ENCODE measurements at places on chromosomes 3 and 15.

DNA sequence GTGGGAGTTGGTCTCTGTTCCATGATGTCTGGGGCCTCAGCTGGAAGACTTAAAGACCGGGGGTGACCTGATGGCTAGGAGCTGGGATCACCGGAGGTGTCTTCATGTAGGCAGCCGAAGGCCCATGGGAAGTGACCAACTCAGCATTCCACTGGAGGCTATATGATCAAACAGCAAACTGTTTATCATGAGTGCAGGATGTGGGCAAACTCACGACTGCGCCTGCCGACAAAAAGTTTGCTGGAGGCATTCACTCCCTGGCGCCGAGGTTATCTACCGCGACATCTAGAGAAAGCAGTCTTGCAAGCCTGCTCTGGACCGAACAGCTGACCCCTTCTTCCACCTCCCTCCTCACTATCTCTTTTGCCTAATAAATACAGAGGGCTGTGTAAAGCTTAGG is 62.7 kb upstream of the NR2C2 start:
- DNase-seq = no peak

GRCh38 chr15:75872403-75872990 is 29.2 kb downstream of the UBE2Q2 start:
- no peak for DNase-seq

DNA sequence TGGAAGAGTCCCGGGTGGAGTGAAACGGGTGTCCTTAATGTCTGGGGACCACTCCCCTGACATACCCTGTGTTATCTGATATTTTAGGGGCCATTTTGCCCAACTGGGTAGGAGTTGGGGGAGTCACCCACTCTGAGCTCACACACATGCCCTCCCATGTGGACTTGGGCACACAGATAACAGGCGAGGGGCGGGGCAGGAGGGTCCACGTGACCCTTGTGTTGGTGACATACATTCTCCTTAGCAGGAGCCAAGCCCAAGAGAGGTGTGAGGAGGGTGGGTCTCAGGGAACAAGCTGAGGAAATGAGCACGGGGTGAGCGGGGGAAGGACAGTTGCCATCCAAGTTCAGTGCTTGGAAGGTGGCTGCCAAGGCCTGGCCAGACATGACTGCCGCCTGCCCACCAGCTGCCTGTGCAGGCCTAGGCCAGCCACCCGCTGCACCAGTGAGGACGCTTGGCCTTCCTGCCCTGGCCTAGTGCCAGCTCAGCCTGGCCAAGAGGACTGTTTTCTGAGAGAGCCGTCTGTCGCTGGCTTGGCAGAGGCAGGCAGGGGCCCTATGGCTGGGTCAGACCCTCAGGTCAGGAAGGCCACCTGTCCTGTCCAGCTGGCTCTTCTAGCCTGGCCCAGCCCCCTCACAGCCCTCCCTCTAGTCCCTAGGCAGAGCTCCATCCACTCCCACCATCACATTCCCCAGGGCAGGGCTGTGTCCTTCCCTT is 31.3 kb upstream of the TMEM115 start:
- no peak for DNase-seq

DNA sequence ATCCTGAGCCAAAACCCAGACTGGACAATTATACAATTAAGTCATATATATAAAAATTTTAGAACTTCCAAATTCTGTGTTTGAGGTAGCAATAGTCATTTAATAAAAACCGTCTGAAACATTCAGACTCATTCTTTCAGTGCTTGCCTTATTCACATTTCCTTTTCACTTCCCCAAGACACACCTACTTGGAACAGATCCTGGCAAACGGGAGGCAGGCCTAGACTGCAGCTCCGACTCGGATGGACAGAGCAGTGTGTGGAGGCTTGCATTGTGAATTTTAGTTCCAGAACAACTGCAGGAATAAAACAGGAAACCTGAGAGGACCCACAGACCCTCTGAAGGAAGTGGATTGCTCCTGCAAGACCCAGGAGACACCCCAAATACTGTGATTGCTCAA is 341.4 kb downstream of the CNTN3 start:
- DNase-seq = no peak

GRCh38 chr3:197303452-197303851 is 5.0 kb upstream of the DLG1 start:
- DNase-seq = no peak

DNA sequence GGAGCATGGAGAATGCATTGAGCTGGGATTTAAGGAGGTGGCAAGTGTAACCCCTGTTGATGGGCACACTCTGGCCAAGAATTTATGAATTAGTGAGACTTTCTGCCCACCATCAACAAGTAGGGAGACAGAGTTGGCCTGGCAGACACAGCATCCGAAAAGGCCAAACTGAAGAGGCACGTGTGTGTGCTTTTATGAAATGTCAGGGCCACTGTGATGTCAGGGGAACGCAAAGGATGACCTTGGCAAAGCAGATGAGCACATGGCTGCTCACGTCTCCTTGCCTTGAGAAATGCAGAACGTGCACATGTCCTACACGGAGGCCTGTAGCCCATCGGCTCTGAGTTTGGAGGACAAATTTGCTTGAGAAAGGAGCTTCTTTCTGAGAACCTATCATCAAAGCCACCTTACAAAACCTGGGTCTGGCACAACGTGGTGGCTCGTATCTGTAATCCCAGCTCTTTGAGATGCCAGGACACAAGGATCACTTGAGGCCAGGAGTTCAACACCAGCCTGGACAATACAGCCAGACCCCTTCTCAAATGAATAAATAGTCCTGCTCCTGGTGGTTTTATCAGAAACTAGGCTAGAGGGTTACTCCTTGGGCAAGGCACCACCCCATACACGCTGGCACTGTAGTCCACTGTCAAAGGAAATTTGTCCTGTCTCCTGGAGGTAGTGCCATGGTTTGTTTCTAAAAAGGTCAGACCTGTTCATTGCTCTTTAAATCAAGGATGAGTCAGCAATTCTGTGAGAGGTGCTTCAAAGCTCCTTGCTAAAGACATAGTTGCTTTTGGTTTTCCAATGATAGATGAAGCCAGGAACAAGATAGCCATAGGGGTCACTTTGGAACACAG is 941 bp upstream of the SH3BP5 start:
- no peak for DNase-seq

GRCh38 chr3:16476636-16477035 is 36.9 kb downstream of the RFTN1 start:
- DNase-seq = no peak

DNA sequence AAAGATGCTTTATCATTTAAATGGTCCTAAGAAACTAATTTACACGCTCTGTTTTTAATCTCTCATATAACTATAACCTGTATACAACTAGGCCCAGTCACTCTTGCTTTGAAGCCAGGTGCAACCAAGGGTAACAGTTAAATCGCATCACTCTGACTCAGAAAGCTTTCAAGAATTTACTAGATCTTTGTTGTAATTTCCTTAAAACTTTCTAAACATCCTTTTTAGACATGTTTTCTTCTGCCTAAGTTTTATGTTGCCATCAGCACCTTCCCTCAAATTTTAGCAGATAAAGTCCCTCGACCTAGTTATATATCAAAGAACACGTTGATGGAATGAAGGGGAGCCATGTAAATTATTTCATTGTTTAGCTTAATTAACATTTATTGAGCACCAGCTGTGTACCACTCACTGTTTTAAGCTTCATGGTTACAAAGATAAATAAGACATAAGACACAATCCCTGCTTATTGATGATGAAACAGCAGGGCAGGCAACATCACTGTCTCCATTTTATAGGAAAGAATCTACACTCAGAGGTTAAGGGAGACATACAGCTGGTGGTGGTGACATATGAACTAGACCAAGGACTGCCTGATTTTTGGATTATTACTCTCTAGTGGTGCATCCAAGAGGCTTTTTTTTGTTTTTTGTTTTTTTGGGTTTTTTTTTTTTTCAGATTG is 101.0 kb downstream of the CD200R1L start:
- no peak for DNase-seq

DNA sequence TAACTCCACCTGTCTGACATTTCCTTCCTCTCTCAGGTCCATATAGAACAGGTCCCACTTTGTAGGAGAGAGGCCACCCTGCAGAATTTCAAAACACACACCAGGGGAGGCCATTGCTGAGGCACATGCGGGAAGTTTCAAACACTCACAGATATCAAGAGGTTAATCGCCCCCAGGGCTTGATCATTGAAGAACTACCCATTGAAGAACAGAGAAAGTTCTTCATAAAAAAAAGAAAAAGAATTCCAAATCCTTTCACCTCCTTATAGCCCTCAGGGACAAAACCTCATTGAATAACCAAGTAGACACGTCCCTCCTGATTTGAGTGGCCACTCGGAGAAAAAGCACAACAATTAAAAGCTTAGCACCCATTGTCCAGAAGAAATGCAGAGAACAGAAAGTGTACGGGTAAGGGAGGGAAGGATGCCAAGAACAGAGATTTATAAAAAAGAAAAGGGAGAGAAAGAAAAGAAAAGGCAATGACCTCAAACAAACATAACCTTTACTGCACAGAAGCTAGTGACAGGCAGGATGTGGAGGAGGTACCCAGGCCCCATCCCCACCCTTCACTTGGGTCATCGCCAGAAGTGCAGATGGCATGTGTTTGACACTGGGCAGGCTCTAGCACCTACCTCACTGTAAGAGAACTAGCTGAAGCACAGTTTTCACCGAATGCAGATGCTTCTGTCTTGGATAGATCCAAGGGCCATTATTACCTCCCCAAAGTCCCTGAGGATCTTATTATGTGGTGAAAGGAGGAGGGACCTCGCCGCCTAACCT is 112.3 kb upstream of the HES1 start:
- DNase-seq = no peak

DNA sequence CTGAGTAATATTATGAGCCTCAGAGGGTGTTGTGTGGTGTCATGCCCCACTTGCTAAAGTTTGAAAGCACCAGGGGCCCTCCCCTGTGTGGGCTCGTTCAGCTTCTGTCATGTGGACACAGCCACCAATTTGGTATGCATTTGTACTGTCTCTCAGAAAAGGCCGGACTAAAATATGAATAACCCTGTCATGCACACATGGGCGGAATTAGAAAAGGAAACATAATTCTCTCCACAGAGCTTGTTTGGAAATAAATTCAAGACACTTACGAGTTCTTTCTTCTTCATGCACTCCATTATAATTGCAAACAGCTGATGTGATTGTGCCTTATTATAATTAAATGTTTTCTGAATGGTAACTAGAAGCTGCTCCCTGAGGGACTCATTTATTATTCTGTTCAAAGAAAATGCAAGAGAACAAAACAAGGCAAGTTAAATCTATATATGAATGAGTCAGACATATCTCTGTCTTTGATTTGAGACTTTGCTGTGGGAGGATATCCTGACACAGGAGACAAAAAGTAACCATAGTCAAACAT is 39.1 kb downstream of the TRPM1 start:
- no peak for DNase-seq

DNA sequence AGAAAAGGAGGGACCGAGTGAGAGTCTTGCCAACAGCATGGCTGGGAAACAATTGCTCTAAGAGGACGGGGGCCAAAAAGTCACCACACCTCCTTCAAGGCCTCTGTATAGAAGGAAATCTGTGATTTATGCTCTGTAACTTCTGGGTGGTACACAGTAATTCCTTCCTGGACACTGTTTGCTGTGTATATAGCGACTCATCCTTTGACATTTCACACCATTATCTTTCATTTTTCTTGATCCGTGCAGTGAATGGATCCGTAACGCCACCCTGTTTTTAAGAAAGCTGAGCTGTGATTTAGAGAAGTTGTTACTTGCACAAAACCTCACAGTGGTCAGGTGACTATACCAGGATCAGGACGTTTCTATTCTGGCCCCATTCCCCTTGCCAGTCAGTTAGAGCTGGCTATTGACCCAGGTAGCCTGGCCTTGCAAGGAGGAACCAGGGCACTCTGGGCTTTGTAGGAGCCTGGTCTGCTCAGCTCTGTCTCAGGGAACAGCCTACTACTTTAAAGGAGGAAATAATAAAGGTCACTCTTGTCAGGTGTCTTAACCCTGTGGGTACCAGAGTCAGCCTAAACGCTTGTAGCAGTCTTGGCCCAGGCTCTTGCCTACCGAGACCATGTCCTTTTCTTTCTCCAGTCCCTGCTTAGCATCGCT is 86.5 kb upstream of the MYZAP start:
- no peak for DNase-seq
